ENCODE measurements at places on chromosomes 3 and 15. TPM values are rescaled to one million over a fixed set of nuclear protein-coding genes. Genes with fewer than 3 reads are reported as not detected.

Gene ISLR
- total RNA-seq = 0.35 TPM

Gene KLHL40
- total RNA-seq = not detected

Gene SCG3
- not detected for total RNA-seq

Gene B3GNT5
- total RNA-seq = 29.3 TPM

Gene DAZL
- total RNA-seq = not detected

Gene MESP2
- 0.54 TPM for total RNA-seq

Gene CHRM5
- 0.02 TPM for total RNA-seq

Gene ZNF660
- not detected for total RNA-seq

Gene TRAT1
- not detected for total RNA-seq

Gene HOMER2
- total RNA-seq = 12.9 TPM

Gene ACVR2B
- total RNA-seq = 2.9 TPM

Gene FAM131A
- total RNA-seq = 10.7 TPM

Gene ATP8B4
- total RNA-seq = 0.69 TPM

Gene PLSCR2
- total RNA-seq = not detected

Gene IL5RA
- not detected for total RNA-seq

Gene TRIM42
- not detected for total RNA-seq

Gene ZNF774
- 0.62 TPM for total RNA-seq

Gene ADGRG7
- total RNA-seq = not detected

Gene WNT5A
- 0.82 TPM for total RNA-seq

Gene DPP8
- total RNA-seq = 19.9 TPM

Gene IL16
- total RNA-seq = 0.25 TPM

Gene TRAIP
- 15.6 TPM for total RNA-seq

Gene KBTBD13
- not detected for total RNA-seq

Gene SEMA3F
- 10.6 TPM for total RNA-seq

Gene LSAMP
- total RNA-seq = 0.18 TPM

Gene ADAMTS9
- total RNA-seq = 0.92 TPM

Gene FHIT
- total RNA-seq = 0.72 TPM

Gene NUDT16
- 6.0 TPM for total RNA-seq

Gene SLC9C1
- not detected for total RNA-seq

Gene SUCNR1
- 0.05 TPM for total RNA-seq

Gene ANKRD63
- total RNA-seq = 0.54 TPM

Gene CCDC54
- not detected for total RNA-seq

Gene FBLN2
- 3.6 TPM for total RNA-seq

Gene CSTA
- 1.1 TPM for total RNA-seq

Gene IQCH
- 1.8 TPM for total RNA-seq

Gene ASB14
- not detected for total RNA-seq
